ENCODE measurements at places on chromosomes 1 and 21. TPM values are rescaled to one million over a fixed set of nuclear protein-coding genes. Genes with fewer than 3 reads are reported as not detected.

GRCh38 chr1:153960206-153960605 is 1.8 kb upstream of the CRTC2 start:
- DNase-seq, result no peak
- peaks cover 54% of the 10 kb centered on the region for H3K4me1 ChIP-seq
- H3K27ac ChIP-seq, result no peak overlapping the region
- H3K27me3 ChIP-seq, result no peaks in the 10 kb centered on the region
- no peak overlapping the region for H3K4me3 ChIP-seq

- no peaks in the 10 kb centered on the region for H3K4me1 ChIP-seq
- no peaks in the 10 kb centered on the region for H3K36me3 ChIP-seq
- no peak for DNase-seq
- H3K4me3 ChIP-seq, result no peak overlapping the region
- H3K27ac ChIP-seq, result no peak overlapping the region
These were observed 9.9 kb upstream of the TSNAX start for GRCh38 chr1:231518485-231519034.

DNA sequence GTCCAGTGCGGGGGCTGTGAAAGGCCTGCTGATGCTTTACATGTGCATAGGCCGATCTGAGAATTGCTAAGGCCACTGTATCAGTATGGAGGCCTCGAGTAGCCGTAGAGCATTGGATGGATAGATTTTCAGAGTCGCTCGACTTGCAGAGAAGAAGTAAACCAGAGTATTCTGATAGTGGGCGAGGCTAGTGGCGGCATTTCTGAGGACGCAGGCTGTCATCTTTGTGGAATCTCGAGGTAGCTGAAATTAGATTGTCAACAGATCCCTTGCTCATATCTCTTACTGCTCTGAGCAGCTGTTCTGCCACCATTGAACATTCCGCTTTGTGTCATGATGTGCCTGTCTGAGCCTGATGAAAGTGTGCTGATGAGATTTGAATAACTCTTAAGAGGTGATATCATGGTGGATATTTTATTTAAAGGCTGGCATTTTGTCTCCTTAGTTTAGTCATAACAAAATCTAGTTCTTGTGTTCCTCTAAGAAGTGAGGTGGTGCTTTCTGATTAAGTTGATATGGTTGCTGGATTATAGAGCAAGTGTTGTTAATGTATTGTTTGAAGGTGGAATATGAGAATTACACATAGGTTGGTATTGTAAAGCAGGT is 1.5 kb downstream of the KIF1B start:
- no peak overlapping the region for H3K27ac ChIP-seq
- H3K36me3 ChIP-seq, result no peaks in the 10 kb centered on the region
- H3K4me1 ChIP-seq, result peaks cover 16% of the 10 kb centered on the region
- DNase-seq, result no peak

Gene FAM78B
- total RNA-seq, result 0.30 TPM

Data from CD4-positive, CD25-positive, alpha-beta regulatory T cell (primary cell).